ENCODE measurements at places on chromosomes 5 and 9. TPM values are rescaled to one million over a fixed set of nuclear protein-coding genes. Genes with fewer than 3 reads are reported as not detected.

Gene ZNF483
- 0.78 TPM for total RNA-seq

Gene PCDHGB4
- 3.1 TPM for total RNA-seq

Gene MAST4
- total RNA-seq = 73.2 TPM

Gene C5orf52
- not detected for total RNA-seq

Gene AK1
- total RNA-seq = 33.5 TPM

Gene IFNA2
- total RNA-seq = not detected

Gene NPR3
- 6.1 TPM for total RNA-seq

Gene CDHR2
- under 0.01 TPM for total RNA-seq

Gene NIPBL
- total RNA-seq = 48.1 TPM

Gene IPPK
- total RNA-seq = 62.1 TPM

Gene NUTM2G
- total RNA-seq = not detected

Gene PTPRD
- total RNA-seq = 3.2 TPM

Gene DBN1
- total RNA-seq = 140 TPM

Gene TMEM174
- not detected for total RNA-seq

Gene PPP2R2B
- total RNA-seq = 0.21 TPM

Gene GABRA6
- not detected for total RNA-seq

Gene PCDHGA2
- 1.00 TPM for total RNA-seq

Gene PCDHA1
- total RNA-seq = under 0.01 TPM

Gene BRD3OS
- total RNA-seq = 11.6 TPM

Gene MYO10
- 94.1 TPM for total RNA-seq

Gene OGN
- not detected for total RNA-seq

Gene CCDC192
- total RNA-seq = not detected

Gene TAF1L
- under 0.01 TPM for total RNA-seq

Gene JAKMIP2
- not detected for total RNA-seq

Gene SPATA31E1
- not detected for total RNA-seq

Gene PCDHB6
- total RNA-seq = not detected

Gene PCDHGB6
- 4.0 TPM for total RNA-seq

Gene SFXN1
- 84.8 TPM for total RNA-seq

Gene GPX8
- 11.6 TPM for total RNA-seq

Gene RGP1
- total RNA-seq = 17.1 TPM

Gene ADGRD2
- total RNA-seq = 0.34 TPM

Gene FOXD1
- total RNA-seq = 13.0 TPM

Gene SOHLH1
- not detected for total RNA-seq

Gene ABO
- not detected for total RNA-seq

Gene CER1
- total RNA-seq = not detected

Gene OMD
- total RNA-seq = not detected

Gene BTNL9
- total RNA-seq = 0.07 TPM

Gene RALGPS1
- 4.7 TPM for total RNA-seq

Gene TMEM167A
- total RNA-seq = 63.8 TPM

Gene KIF24
- 0.43 TPM for total RNA-seq

Gene SLCO6A1
- 0.21 TPM for total RNA-seq
